ENCODE measurements at places on chromosomes 5 and 9.

GRCh38 chr5:139797856-139798510 lies 2.4 kb downstream of the PSD2 start:
- no peak for DNase-seq

DNA sequence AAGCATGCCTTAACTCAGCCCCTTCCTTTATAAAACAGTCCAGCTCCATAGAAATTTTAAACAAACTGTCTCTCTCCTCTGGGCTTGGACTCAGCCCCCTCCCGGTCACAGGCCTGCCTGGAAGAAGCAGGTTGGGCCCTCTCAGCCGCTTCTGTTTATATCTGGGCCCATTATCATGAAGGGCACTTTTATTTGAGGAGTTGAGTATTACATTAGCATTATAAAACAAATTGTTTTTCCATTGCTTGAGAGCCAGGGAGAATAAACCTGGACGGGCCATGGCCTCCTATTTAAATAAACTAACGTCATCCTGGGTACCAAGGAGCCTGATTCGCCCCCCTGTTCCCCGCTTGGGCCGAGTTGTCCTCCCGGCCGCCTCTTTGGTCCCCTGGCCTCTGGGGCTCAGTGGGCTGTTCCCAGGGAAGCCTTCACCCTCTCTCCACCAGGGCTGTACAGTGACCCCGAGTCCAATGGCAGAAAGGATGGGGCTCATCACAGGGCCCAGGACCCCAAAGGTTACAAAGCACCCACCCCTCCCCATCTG lies 13.2 kb downstream of the IRX2 start:
- DNase-seq = no peak

DNA sequence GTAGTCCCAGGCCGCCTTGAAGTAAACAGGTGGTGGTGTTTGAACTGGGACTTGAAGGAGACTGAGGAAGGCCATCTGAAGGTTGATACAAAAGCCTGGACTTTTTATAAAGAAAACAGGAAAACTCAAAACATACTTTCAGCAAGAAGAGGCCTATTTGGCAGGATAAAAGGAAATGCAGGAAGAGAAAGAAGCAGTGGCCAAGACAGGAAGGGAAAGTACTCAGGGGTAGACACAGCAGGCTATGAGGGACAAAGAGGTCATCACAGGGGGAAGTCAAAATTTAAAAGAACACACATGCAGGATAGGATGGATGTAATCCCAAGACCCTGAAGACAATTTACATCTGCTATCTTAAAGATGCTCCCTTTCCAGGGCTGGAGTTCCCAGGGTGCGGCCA lies 13.0 kb downstream of the TLE1 start:
- no peak for DNase-seq

DNA sequence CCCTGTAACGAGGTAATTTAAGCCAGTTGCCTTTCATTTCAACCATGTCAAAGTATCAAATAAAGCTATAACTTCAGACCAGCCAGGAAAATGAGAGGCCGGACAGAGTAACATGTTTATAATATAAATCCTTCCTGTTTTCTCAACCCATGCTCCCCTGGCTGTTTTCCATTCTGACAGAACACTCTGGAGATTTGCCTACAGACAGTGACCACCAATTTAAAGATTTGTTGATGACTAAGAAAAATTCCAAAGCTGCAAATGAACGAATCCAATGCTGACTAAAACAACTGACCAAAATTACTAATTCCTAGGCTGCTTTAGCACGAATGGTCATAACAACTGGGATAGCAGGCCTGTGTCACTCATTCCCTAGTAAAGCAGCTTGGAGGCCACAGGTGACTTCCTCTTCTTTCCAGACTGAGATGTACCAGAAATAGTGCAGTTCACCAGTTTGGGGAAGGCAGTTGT lies 141.4 kb downstream of the AOPEP start:
- DNase-seq = no peak

- DNase-seq = no peak
Observed at GRCh38 chr9:78370991-78371390, 74.1 kb downstream of the PSAT1 start.

GRCh38 chr5:103894882-103895281 lies 332.3 kb upstream of the NUDT12 start:
- no peak for DNase-seq

GRCh38 chr5:124755565-124755964 lies 9.1 kb upstream of the ZNF608 start:
- DNase-seq = no peak

- peak; percentile 22 for DNase-seq
Observed at GRCh38 chr5:96933764-96934707, 1.8 kb upstream of the LNPEP start.

GRCh38 chr9:137352511-137353222 lies 50.6 kb upstream of the NRARP start:
- DNase-seq = no peak

- DNase-seq = no peak
Observed at GRCh38 chr5:166046956-166047355, 2244.5 kb upstream of the WWC1 start.

DNA sequence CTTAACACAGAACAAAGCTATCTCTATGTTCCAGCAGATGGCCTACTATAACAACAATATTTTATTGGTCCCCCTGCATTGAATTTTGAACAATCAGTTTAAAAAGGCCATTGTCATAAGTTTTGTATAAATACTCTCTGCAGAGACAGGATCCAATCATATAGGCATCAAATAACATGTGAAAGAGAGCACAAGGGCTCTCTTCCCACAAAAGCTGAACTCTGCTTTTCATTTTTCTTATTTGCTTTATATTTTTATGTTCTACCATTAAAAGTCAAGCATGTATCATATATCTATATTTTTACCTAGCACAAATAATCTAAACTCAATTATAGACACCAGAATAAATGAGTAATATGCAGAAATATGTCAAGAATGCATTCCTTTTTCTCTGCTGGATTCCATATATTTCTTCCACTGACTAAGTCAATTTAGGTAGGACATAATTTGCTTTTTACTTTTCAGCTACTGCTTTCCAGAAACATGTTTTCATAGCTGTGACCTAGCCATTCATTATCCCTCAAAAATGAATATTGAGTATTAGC lies 143.6 kb downstream of the CDH9 start:
- DNase-seq = no peak

GRCh38 chr9:121556580-121556979 lies 56.9 kb upstream of the GGTA1 start:
- no peak for DNase-seq

GRCh38 chr5:134430001-134430569 lies 18.4 kb upstream of the CDKN2AIPNL start:
- no peak for DNase-seq

DNA sequence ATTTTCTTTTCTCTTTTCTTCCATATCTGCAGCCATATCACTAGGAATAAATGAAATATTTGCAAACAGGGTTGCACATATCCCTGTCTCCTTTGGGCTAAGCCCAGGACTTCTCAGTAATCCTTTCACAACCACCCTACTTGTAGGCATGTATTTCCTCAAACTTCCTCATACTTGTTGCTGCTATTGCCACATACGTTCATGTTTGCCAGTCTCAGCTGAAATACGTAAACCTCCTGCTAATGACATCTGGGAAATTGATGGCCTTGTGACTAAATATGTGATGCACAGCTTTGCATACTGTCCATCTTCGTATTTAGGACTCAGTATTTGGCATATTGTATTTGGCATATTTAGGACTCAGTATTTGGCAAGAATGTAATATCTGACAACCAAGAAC lies 224.6 kb downstream of the PLK2 start:
- no peak for DNase-seq

- no peak for DNase-seq
Observed at GRCh38 chr5:2738700-2739359, 12.6 kb downstream of the IRX2 start.

- DNase-seq = no peak
Observed at GRCh38 chr9:121640491-121641223, 10.8 kb upstream of the DAB2IP start.

GRCh38 chr5:158907856-158908255 lies 191.9 kb downstream of the EBF1 start:
- no peak for DNase-seq

DNA sequence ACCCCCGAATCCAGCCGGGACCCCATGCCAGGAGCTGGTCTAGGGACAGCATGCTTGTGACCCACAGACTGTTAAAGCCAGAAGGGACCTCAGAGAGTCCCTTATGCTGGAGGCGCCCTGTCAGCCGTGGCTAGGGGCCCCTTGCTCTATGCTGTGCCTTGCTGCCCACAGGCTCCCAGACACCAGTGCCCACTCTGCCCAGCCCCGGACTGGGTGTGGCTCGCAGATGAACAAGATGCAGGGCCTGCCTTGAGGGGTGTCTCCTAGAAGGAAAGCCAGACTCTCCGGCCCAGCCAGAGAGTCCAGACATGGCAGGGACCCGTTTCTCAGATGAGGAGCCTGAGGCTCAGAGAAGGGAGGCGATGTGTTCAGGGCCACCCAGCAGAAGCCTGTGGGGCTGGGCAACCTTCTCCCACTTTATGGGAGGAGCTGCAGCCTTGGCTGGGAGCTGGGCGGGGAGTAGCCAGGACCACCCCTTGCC lies 85.7 kb downstream of the LMX1B start:
- no peak for DNase-seq

DNA sequence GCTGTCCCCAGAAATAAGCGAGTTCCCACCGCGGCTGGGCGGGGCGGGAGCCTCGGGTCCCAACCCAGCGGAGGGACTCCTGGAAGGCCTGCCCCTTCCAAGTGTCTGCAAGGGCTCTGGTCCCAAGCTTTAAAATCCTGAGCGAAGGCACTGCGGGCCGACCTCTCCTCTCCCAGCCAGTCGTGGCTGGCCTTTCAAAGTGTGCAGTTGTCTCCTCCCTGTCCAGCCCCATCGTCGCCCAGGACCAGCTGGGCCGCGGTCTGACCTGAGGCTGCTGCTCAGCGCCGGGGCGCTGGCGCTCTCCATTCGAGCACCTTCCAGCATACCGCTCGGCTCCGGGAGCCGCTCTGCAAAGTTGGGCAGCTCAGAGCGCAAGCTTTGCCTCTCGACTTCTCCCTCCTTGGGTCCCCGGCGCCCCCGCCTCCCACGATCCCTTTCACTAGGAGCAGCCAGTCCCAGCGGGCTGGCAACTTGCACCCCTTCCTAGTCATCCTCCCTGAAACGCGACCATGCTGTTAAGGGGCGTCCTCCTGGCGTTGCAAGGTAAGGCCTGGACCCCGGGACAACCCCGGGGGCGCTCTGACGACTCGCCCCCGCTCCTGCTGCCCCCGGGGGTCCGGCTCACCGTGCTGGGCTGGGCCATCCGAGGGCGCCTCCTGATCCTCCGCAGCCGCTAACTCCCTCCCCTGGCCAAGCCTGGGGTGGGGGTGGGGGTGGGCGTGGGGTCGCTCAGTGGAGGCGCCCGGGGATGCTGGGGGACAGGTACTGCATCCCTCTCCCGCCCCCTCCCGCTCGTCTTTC lies at the start of gene MAMDC2:
Gene MAMDC2 (plus strand): TSS at position 160 of the 801 bp plus-strand sequence. CDS start 350 bp downstream, at position 510.
- DNase-seq = no peak

- no peak for DNase-seq
Observed at GRCh38 chr5:31469886-31470285, 62.0 kb downstream of the DROSHA start.

- no peak for DNase-seq
Observed at GRCh38 chr9:76618762-76619161, 145.5 kb upstream of the PCA3 start.

- no peak for DNase-seq
Observed at GRCh38 chr5:60852940-60853339, 8.9 kb upstream of the ELOVL7 start.

DNA sequence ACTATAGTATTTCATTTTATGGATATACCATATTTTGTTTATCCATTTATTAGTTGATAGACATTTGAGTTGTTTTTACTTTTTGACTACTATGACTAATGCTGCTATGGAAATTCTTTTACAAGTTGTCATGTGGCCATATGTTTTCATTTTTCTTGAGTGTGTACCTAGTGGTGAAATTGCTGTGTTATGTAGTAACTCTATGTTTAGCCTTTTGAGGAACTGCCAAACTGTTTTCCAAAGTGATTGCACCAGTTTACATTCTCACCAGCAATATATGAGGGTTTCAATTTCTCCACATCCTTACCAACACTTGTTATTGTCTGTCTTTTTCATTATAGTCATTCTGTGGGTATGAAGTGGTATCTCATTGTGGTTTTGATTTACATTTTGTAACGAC lies 75.4 kb downstream of the GRIA1 start:
- DNase-seq = no peak

DNA sequence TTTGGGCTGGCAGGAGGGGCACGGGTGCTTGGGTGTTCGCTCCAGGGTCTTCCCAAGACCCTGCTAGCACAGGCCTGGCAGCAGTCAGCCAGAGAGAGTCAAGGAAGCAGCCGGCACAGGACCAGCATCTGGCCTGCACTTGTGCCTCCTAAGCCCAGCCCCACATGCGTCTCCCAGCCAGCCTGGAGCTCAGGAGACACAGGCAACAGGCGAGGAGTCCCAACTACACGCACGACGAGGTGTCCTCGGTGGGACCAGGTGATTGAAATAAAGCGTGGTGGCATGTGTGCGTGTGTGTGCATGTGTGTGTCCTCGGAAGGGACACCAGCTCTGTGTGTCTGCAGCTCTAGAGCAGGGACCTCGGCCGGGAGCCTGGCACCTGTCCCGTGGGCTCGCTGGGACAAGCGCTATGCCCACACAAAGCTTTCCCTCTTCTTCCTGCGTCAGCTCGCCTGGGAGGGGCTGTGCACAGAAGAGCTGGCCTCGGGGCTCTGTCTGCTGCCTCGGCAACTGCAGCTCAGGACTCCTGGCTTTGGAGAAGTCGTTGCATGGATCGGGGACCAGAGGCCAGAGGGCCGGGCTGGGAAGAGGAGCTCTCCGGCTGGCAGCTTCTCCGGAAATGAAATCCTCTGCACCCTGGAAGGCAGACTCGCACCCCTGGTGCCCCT lies 14.7 kb upstream of the SLC9A3 start:
- DNase-seq = no peak

- DNase-seq = no peak
Observed at GRCh38 chr9:111891910-111892499, 4.6 kb upstream of the UGCG start.

DNA sequence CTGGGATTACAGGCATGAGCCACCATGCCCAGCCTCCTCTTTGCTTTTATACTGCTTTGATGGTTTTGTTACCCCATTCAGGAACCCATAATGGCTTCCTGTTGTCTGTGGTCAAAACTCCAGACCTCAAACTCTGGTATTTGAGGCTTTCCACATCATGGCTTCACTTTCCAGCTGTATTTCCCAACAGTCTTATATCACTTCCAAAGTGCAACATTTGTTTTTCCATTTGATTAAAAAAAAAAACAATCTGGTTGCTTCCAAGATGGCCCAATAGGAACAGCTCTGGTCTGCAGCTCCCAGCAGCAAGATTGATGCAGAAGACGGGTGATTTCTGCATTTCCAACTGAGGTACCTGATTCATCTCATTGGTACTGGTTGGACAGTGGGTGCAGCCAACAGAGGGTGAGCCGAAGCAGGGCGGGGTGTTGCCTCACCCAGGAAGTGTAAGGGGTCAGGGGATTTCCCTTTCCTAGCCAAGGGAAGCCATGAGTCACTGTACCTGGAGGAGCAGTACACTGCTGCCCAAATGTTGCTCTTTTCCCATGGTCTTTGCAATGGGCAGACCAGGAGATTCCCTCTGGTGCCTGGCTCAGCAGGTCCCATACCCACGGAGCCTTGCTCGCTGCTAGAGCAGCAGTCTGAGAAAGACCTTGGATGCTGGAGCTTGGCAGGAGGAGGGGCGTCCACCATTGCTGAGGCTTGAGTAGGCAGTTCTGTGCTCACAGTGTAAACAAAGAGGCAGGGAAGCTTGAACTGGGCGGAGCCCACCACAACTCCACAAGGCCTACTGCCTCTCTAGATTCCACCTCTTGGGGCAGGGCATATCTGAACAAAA lies 458.4 kb downstream of the KDM4C start:
- no peak for DNase-seq

All from NCI-H2081 treated with DMSO at 0.1 percent for 48 hours (cell line).